Fibroblast of skin of right biceps (primary cell): ENCODE measurements at places on chromosomes 6 and 20.

DNA sequence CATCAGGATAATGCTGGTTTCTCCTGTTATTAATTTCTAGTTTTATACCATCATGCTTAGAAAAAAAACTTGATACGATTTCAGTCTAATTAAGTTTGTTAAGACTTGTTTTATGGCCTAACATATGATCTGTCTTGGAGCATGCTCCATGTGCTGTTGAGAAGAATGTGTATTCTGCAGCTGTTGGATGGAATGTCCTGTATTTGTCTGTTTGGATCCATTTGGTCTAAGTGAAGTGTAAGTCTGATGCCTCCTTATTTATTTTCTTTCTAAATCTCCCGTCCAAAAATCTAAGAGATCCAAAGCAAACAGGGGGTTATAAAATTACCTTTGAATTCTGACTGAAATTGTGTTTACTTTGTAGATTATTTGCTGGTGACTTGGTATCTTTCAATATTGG is 30.0 kb upstream of the PRND start:
- no peak for DNase-seq

- no peak for DNase-seq
Observed at GRCh38 chr6:138948546-138949179, 39.4 kb downstream of the REPS1 start.

GRCh38 chr6:134821928-134822864 is 127.7 kb downstream of the ALDH8A1 start:
- no peak for DNase-seq

DNA sequence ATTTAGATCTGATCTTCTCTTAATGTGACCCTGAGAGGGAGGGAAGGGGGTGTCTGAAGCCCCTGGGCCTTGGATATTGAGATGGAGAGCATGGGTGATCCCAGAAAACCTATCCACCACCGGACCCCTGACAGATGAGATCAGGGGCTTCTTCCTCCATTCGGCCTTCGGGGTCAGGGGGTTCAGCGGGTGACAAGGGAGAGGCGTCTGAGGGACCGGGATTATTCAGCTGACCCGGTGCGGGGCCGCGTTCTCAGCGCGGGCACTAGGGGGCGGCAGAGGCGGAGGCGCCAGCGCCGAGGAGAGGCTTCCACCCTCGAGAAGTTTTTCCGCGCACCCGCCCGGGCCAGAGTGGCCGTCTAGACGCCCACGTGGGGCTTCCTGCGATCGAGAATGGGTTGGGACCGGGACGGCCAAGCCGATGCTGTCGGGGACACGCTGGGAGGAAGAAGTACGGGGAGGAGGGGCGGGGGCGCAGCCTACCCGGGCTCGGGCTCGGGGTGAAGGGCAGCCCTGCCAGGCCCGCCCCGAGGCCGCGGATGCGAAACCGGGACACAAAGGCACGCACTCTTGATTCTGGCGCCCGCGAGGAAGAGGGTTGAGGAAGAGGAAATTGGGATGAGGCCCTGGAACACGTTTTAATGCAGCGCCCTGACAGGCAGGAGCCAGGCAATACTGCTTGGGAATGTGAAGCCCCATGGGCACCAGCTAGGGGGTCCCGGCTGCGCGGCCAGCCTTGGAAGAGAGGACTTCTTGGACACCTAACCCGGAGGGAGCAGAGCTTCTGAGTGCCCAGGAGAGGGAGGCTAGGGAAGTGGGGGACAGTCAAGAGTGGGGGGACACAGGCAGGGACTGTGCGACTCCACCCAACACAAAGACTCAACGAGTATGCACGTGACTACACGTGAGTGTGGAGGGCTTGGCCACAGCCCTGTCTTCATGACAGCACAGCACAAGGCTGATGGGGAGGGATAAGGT is 30.6 kb downstream of the COL11A2 start:
- DNase-seq = peak; percentile 63

DNA sequence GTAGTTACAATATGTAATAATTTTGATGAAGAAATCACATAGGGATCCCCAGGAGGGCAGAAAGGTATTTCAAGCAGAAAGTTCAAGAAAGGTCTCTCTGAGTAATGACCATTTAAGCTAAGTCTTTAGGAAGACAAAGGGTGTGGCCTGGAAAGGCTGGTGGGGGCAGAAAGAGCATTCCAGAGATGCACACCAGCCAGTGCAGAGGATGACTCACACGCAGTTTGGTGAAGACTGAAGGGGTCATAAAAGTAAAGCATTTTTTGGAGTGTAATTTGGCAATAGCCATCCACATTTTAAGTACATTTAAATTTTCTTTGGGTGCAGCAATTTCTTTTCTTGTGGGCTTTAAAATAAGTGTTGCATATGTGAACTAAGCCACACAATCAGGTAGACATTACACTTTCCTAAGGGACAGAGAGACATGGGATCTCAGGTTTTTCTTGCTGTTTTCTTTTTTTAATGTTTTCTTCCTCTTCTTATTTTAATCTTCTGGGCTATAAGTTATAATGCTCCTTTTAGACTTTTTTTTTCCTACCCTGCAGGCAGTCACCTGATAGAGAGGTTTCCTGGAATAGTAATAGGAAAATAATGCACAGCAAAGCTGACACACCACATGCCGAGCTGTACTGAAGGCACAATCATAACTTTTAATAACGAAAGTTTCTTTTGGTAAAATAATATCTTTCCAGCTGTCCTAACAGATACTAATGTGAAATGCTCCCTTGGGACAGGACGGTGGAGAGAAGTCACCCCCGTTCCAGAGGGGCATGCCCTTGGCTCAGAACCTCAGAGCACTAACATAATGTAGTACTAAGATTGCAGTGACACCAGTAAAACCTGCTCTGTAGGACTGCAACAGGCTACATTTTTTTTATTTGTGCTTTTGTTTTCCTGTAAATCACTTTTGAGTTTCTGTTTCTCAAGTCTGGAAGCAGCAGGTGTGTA is 49.6 kb upstream of the PTPRK start:
- DNase-seq = peak; percentile 94

- DNase-seq = peak; percentile 3
Observed at GRCh38 chr6:144007478-144008119, 460 bp downstream of the PLAGL1 start.

DNA sequence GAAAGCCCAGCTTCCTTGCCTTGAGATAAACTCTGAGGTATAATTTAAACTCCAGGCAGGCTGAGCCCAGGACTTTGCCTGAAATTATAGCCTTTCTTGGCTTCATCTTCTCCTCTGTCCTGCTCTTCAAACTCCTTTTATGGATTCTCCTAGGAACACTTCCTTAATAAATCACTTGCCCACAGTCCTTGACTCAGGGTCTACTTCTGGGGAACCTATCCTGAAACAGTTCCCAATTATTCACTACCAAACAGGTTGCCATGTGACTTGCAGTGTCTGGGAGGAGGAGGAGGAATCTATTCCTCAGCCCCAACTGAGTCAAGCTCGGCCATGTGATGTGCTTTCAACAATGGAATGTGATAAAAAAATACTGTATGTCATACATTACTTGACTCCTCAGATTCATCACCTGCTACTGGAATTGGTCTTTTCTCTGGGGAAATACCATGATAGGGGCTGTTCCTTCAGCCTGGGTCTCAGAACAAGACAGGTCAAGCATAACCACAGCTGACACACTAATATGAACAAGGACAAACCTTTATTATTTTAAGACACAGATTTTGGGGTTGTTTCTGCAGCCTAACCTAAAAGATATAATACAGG is 20.5 kb upstream of the CDKN1A start:
- peak; percentile 83 for DNase-seq

DNA sequence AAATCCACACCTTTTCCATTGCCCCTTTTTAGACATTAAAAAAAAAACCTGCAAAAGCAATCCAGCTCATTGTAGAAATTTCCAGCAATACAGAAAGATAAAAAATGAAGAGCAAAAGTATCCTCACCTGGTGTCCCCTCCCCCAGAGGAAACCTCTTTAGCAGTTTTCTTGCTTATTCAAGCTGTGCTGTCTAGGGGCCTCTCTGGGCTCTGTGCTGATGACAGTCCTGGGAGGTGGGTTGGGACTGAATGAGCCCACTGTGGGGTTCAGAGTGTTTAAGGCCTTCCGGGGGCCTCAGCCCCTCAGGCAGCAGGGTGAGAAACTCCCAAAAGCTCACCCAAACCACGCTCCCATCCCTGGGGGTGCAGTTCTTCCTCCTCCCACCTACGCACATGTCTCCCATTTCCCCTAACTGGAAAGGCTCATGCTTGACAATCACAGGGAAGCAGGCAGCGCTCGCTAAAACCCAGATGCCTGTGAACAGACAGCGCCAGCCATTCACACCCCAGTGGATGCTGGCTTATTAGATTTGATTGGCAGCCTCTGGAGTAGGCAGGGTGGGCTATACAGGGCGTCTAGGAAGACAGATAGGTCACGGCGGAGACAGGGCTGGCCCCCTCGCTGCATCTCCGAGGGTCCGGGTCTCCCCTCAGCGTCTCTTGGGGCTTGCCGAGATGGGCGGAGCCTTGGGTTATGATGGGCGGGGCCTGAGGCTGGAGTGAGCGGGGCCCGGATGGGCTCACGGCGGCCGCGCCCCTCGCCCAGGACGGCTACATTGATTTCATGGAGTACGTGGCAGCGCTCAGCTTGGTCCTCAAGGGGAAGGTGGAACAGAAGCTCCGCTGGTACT is 4.6 kb downstream of the GUCA1A start:
- DNase-seq = peak; percentile 34

GRCh38 chr20:59997896-59998295 is 39.7 kb downstream of the CDH26 start:
- no peak for DNase-seq
